ENCODE measurements at places on chromosomes 7 and 10.

DNA sequence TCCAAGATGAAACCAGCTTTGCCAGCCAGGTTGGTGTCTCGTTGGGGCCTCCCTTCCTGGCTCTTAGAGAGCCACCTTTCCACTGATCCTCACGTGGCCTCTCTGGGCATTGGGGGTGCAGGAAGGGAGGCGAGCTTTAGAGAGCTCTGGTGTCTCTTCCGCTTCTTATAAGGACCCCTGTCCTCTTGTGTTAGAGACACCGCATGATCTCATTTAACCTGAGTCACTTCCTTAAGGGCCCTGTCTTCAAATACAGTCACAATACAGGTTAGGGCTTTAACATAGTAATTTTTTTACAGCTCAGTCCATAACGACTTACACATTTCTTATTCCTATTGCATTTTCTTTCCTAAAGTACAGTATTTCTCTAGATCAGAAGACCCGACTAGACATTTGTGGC is 535.8 kb downstream of the SDK1 start:
- DNase-seq, result no peak

DNA sequence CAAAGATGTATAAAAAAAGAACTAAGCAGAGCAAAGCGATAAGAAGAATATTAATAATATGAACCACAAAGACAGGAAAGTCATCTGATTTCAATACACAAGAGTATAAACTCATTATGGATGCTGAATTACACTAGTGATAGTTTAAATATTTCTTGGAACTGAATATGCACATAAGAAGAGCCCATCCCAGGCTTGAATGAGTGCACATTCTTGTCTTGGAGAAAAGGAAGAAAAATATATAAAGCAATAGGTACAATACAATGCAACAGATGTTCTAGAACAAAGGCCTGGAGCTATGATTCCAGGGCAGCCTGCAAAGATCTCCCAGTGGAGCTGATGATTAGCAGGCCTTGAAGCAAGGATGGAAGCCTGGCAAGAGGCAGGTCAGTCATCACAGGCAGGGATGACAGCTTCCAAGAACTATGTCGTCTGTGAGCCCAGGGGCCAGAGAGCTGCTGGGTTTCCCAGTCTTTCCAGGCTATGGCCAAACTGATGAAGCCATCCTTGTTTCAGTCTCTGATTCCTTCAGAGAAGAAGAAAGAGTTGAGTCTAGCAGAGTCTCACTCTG is 277.6 kb downstream of the KCNMA1 start:
- no peak for DNase-seq

GRCh38 chr7:16904076-16904475 is 22.3 kb upstream of the AGR3 start:
- no peak for DNase-seq

- DNase-seq, result no peak
These were observed 149.2 kb upstream of the SEMA3D start for GRCh38 chr7:85336086-85336485.

DNA sequence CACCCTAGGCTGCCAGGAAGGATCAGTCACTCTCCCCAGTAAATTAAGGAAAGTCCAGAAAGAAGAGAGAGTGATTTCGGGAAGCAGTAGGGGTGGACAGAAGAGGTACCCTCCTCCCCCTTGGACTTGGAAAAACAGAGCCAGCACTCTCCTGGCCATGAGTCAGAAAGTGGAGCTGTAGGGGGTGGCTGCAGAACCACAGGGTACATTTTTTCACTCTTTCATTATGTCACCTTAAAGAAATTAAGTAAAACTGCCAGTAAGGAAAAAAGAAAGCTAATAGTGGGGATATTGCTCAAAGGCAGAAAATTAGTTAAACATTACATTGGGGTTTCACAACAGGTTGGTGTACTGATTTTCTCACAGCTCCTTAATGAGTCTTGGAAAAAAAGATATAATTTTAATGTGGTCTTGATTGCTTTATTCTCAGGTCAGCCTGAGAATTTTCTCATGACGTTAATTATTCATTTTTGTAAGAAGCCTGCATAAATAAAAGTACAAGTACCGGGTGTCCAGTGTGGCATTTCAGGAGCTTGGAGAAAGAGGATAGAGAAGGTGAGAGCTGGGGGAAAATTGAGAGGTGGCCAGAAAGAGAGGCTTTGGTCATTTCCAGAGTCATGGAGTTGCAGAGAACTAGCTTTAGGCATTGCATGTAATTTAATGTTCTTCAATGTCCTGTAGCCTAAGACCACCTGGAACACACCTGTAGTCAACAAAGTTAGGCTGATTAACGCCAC is 23.2 kb upstream of the AOAH start:
- no peak for DNase-seq

GRCh38 chr7:121901026-121901425 is 28.1 kb downstream of the PTPRZ1 start:
- no peak for DNase-seq

DNA sequence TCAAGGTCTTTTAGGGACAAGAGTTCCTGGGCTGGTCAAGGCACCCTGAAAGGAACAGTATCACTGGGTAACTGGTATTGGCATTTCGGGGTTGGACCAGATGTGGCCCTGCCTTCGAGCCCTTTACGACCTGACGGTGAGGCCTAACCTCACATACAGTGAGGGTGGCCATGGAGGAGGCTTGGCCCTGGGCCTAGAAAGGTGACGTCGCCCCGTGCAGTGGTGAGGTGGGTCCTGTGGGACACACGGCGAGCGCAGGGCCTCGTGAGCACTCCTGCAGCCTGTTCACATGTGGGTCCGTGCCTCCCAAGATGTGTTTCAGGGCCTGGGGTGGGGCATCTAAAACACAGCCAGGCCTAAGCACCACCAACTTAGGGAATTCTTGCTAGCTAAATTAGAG is 36.1 kb downstream of the CRHR2 start:
- DNase-seq, result no peak

GRCh38 chr7:44187636-44188416 is 1.4 kb downstream of the GCK start:
- no peak for DNase-seq

- DNase-seq, result no peak
These were observed 192.9 kb upstream of the MBL2 start for GRCh38 chr10:52965509-52965908.

DNA sequence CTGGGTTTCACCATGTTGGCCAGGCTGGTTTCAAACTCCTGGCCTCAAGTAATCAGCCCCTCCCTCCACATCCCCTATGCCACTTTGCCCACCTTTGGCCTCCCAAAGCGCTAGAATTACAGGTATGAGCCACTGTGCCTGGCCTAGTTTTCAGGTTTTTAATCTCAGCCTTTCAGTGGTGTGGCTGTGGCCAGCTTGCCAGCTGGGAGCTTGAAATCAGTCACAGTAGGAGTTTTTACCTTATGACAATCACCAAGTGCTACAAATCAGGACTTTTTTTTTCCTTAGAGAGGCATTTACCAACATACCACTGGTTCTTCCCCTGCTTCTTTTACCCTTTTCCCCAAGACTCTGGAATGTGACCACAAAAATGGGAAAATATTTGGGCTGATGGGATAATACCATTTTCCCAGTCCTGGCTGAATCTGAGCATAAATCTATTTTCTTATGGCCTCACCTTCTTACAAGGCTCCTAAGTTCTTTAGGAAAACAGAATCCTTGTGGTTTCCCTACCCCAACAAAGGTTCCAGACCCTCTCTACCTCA is 6.2 kb downstream of the STEAP4 start:
- no peak for DNase-seq

- DNase-seq, result no peak
These were observed 613.9 kb upstream of the IGFBP3 start for GRCh38 chr7:46534664-46535588.

GRCh38 chr10:96596422-96597407 is 9.9 kb upstream of the TM9SF3 start:
- no peak for DNase-seq

DNA sequence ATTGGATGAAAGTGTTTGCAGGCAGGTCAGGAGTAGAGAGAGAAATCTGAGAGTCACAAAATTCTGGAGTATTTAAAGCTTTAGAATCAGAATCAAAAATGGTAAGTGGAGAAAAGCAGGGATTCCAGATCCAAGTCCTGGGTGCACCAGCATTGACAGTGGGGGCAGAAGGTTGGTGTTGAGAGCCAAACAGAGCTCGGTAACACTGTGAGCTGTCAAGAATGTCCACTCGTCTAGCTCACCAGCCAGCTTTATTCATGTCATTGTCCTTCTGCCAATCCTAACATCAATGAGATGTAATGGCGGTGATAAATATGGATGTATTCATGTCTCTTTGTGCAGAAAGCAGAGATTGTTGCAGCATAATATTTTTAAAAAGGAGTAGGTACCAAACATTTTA is 128.8 kb downstream of the KLF6 start:
- no peak for DNase-seq

GRCh38 chr7:80843018-80843677 is 75.7 kb downstream of the SEMA3C start:
- no peak for DNase-seq

DNA sequence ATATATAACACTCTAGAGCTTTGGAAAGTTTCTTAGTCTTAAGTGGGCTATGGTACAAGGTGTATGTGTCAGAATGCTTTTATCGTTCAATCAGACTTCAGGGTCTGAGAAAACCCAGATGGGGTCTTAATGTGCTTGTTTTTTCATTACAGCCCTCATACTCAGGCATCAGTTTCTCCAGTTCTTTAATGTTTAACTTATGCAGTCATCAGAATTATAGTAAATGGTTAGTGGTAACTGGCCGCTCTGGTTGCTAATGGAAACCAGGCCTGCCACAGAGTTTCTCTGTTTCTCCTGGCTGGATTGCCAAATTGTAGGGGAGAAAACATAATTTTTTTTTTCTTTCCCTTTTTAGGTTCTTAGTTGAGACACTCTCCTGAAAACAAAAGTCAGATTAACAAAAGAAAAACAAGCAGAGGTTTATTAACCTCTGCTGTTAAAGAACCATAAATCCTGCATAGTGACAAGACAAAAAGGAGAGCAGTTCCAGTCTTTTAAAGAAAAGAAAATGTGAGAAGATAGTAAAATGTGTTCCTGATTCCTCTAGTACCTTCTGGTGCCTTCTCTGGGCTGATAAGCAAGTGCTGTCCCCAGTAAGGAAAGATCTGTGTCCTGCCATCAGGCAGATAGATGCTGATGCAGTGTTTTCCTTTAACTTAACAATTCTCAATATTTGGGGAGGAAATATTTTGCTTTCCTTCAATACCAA is 21.5 kb upstream of the GHITM start:
- no peak for DNase-seq

- DNase-seq, result no peak
These were observed 6.8 kb upstream of the NAT16 start for GRCh38 chr7:101186844-101187428.

- no peak for DNase-seq
These were observed 30.3 kb downstream of the TMEM168 start for GRCh38 chr7:112759905-112760304.

- DNase-seq, result no peak
These were observed 244.0 kb downstream of the HGF start for GRCh38 chr7:81525841-81526240.

DNA sequence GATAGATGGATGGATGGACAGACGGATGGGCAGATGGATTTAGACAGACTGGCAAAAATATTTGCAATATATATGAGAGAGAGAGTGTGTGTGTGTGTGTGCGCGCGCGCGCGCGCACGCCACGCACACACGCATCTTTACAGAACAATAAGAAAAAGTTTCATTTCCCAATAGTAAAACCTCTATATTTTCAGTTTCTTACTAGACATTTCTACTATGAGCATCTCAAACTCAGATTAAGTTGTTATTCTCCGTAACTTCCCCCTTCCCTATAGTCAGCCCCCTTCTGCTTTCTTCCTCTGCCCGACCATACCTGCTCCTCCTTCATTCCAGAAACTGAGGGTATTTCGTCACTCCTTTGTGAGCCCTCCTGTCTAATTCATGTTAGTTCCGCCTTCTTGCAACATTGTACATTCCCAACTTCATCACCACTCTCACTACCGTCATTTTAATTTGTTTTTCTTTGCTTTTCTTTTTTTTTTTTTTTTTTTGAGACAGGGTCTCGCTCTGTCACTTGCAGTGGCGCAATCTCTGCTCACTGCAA is 154.4 kb upstream of the SH2B2 start:
- no peak for DNase-seq

DNA sequence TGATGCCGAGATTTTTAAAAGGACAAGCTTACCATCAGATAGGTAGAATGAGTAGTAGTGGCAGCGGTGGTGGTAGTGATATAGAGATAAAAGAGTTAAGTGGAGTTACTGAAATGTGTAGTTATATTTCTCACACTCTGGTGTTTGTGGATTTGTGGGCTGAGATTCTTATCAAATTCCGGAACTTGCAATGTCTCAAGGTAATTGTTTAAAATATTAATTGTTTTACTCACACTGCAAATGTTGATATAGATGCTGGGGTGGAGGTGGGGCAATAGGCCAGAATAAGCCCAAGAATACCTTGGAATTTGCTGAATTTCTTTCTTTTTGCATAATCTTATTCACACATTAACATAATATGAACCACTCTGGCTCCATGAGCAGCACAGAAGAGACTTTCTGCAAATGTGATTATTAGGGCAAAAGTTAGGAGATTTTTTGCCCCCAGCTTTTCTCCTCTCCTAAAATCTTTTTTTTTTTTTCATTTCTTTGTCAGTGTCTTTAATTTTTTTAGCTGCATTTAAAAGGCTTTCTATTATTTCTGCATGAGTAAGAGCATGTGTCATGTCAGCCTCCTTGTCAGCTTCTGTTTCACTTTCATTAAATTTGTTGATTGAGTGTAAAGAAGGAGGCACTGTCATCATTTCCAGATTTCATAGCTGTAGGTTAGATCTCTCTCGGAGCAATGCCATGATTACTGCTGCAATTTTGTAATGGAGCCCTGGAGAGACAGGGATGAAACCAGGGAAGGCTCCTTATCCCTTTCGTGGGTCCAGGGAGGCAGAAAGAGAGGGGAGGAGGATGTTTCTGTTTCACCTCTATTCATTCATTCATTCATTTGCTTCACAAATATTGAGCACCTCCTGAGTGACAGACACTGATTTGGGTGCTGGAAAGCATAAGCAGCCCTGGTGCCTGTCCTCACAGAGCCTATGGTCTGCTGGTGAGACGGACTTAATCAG is 13.1 kb upstream of the SGMS1 start:
- DNase-seq, result no peak

- DNase-seq, result no peak
These were observed 191.0 kb downstream of the TAX1BP1 start for GRCh38 chr7:27930910-27931476.

DNA sequence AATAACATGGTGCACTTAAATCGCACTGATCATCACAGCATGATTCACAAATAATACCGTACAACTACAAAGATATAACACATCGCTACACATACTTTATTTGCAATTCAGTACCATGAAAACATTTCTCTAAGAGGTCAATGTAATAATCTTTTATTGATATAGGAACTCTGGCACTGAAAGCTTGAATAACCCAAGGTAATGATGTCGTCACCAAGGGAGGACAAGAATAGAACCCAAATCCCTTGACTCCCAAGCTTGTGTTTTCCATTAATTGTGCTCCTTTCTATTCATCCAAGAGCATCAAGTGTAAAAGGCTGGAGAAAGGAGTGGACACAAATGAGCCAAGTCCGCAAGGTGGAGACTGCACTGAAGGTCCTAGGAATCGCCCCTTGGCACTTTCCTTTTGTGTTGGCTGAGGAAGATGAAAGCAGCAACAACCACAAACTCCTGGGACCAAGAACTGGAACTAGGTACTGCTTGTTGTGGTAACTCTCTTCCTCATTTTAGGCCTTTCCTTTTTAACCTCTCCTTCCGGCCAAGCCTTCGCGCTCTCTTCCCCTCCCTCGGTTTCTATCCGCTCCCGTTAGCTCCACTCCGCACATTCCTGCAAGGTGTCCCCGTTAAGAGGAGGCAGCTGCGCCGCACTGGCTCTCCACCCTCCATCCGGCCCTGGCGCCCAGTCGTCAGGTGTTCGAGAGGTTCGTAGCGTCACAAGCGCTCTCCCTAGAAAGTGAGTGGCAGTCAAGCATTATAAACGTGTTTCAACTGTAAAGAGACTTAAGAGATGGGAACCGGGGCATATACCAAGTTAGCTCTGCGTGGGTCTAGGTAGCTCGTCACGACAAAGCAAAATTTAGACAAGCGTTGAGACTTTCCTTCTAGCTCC is 1.0 kb upstream of the CBLL1 start:
- DNase-seq, result no peak
